ENCODE measurements at places on chromosomes 5 and 9.

- no peak for DNase-seq
Measured at GRCh38 chr5:173324115-173325001, 3.9 kb downstream of the STC2 start.

DNA sequence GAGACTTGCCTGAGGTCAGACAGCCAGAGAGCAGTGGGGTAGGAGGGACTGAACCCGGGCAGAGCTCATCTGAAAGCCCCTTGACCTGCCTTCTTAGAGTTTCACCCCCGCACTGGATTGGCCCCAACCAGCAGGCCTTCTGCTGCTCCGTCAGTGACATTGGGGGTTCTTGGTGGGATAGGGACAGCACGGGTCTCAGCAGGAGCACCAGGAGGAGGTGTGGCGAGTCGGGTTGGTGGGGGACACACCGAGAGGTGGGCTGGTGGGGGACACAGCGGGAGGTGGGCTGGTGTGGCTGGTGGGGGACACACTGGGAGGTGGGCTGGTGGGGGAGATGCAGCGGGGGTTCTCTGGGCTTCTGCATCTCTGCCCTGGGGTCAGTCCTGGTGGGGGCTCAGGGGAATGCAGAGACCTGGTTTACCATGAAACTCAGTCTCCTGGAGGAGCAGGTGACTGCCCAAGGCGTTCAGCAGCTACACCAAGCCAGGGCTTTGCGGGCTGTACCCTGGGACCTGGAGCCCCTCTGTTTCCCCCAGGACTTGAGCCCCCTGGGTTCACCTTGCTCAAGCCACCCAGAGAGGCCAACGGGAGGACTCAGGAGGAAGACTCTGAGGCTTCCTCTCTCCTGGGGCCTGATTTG, 28.1 kb upstream of the RNU6ATAC start:
- no peak for DNase-seq

GRCh38 chr9:18492612-18493011, 18.7 kb downstream of the ADAMTSL1 start:
- DNase-seq: no peak

DNA sequence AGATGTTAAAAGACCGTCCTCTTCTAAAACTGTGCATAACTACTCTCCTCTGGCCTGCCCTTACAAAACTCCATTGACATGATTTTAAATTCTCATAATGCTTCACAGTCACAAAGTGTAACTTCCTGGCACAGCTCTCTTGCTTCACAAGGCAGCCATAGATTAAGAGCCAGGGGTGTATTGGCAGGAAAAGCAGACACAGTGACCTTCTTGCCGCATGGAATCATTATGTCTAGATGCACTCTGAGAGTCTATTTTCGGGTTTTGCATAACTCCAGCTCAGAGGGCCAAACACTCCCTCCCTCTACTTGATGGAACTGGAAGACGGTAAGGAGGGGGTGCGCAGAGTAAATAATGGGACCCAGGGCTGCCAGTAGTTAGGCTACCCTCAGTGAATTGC, 110.1 kb downstream of the MARCHF3 start:
- DNase-seq: no peak

DNA sequence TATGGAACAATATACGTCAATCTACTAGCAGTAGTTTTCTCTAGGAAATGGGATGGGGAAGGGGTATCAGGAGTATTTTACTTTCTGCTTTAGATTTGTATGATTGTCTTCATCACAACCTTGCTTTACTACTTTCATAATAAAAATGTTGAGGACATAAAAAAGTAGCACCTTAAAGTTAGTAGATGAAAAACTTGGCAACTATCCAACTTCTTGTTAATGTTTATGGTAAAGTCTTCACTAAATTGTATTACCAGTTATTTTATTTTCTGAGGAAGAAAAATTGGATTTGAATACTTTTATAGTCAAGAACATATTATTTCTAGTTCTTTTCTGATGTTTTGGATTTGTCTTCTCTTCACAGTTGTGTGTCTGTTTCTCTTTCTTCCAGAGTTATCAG, 372.1 kb downstream of the ARRDC3 start:
- no peak for DNase-seq

DNA sequence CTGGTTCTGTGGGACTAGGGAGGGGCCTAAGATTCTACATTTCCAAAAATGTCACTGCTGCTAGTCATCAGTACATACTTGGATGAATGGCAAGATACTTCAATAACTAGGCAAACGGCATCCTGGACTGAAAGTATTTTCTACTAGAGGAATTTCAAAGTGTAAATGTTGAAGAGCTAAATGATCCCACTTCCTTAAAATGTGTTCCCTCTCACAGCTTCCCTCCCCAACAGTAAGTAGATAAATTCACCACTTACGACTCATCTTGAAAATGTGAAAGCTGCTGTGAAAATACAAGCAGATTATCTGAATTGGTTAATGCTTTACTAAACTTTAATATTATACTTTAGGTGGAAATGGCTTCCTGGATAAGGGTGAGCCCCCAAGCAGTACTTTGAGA, 1571.5 kb upstream of the WWC1 start:
- DNase-seq: no peak

GRCh38 chr5:168712280-168712924, 133.2 kb upstream of the PANK3 start:
- peak; percentile 34 for DNase-seq

DNA sequence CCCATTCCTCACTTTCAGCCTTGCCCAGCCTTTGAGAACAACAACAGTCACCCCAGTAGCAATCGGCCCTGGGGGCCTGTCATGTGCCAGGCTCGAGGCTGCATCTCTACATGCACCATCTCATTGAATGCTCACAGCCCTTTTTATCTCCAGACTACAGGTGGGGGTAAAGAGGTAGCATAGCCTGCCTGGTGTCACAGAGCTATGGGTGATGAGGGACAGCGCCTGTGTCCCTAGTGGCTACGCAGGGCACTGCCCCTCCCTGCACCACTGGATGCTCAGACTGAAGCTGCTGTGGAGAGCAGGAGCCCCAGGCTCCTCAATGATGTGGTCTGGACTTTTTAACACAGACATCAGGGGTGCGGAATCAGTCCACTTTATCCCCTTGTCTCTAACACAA, 2.8 kb downstream of the CAMK2A start:
- no peak for DNase-seq

DNA sequence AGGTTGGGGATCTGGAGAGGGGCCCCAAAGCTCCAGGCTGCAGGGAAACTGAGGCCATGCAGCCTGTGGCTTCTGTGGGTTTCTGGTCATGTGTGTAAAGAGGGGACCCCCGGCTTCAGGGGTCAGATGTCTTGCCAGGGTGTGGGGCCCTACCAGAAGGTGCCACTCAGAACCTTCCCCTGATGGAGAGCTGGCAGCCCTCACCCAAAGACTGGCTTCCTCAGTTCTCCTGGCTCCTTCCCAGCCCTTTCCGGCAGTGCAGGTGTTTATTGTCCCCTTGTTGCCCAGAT, 11.6 kb upstream of the LAMC3 start:
- no peak for DNase-seq

DNA sequence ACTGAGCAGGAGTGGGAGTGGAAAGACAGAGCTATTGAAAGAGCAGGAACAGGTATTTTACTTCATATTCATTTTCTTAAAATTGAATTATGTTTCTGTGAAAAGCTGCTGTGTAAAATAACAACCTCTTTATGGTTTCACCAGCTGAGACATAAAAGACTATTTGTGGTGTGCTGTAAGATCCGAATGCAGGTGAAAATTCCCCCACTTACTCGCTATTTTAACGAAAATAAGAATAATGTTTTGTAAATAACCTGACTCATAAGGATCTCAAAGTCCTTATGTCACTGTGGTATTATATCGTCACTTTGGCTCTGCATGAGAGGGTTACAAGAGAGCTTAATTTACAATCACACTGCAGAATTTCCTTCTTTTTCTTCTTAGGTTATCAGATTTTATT, 65.3 kb upstream of the NFIB start:
- no peak for DNase-seq

DNA sequence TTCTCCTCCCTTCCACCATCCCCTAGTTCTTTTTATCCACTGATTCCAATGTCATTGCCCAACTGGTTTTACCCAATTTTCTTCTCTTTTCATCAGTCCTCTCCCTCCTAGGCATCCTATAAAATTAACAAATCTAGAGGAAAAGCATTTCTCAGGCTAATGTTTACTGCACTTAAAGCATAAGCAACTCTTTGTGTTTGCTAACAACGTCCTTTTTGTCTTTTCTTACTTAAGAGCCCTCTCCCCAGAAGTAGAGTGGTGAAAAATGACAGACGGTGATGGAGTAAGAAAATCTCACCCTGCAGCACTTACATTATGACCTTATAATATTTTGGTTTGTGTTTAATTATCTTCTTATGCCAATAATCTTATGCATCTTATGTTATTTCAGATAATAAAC, 1.6 kb upstream of the SPATA9 start:
- DNase-seq: no peak

- DNase-seq: no peak
Measured at GRCh38 chr5:136714286-136714685, 348.9 kb upstream of the TRPC7 start.

GRCh38 chr9:132243156-132244074, 81.6 kb downstream of the NTNG2 start:
- no peak for DNase-seq

GRCh38 chr9:92058723-92059444, 56.3 kb downstream of the SPTLC1 start:
- no peak for DNase-seq

- no peak for DNase-seq
Measured at GRCh38 chr5:2299388-2300220, 416.9 kb upstream of the IRX4 start.

GRCh38 chr5:155633338-155633957, 619.9 kb downstream of the KIF4B start:
- DNase-seq: no peak

DNA sequence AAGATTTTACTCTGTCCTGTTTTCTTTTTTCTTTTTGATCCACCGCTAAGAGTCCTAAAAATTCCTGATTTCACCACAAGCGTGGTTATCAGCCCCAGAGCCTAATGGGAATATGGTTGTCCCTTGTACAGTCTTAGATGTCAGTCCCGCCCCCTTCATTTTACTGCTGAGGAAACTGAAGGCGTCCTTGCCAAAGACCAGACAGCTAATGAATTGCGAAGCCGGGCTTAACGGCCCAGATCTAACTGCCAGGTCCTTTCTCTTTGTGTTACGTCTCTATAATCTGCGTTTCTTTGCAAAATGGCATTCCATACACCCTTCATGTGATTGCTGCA, 497 bp downstream of the NSA2 start:
- no peak for DNase-seq

- no peak for DNase-seq
Measured at GRCh38 chr5:67093279-67093678, 103.3 kb downstream of the CD180 start.

GRCh38 chr5:177005619-177006264, 837 bp downstream of the UIMC1 start:
- peak; percentile 77 for DNase-seq

- DNase-seq: no peak
Measured at GRCh38 chr5:157026789-157027424, 32.0 kb downstream of the HAVCR1 start.

- DNase-seq: no peak
Measured at GRCh38 chr5:14351845-14352712, 208.9 kb downstream of the TRIO start.

DNA sequence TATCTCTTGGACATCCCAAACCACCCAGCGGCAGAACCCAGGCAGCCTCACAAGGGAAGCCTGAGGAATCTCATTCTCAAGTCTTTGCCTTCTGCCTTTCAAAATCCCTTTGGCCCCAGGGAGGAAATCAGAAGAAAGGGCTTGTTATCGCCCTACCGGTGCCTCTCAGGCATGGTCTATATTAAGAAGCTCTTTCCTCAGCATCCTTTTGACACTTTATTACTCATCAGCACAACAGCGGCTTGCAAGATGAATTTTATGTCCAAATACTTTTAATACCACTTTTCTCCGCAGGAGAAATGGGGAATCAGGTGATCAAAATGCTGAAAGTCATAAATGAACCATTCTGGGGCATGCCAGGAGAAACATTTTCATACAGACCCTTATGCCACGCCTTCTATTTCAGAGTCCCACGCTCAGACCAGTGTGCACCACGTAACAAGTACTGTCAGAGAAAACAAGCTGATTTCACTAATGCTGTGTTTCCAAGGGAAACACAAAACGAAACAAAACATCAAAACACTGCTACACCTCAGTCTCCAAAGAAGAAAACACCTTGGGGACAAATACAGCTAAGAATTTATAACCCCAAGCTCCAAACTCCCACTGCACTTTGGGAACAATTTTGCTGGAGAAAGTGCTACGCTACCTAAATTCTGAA, 30.0 kb downstream of the RAPGEF1 start:
- no peak for DNase-seq

- no peak for DNase-seq
Measured at GRCh38 chr9:15131094-15131493, 175.9 kb downstream of the TTC39B start.

GRCh38 chr9:104950838-104951237, 22.9 kb upstream of the ABCA1 start:
- no peak for DNase-seq

DNA sequence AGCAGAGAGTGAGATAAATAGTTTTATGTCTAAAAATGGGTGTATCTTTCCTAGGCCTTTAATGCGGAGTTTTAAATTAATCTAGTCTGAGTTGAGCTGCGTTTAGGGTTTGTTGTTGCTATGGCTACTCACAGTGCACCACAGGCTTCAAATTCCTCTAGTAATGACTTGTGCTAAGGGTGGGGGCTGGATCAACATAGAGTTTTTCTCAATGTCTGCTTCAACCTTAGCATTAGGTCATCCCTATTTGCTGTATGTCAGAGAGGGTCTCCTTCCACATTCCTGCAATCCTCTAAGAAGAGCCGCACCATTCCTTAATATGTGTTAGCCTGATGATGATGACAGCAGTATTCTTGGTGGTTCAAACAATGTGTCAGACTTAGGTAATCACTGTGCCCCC, 465.6 kb upstream of the KIF2A start:
- DNase-seq: no peak

- DNase-seq: peak; percentile 59
Measured at GRCh38 chr9:93267091-93267541, 83.2 kb downstream of the WNK2 start.

GRCh38 chr9:19630760-19631159, 158.1 kb downstream of the SLC24A2 start:
- DNase-seq: no peak

DNA sequence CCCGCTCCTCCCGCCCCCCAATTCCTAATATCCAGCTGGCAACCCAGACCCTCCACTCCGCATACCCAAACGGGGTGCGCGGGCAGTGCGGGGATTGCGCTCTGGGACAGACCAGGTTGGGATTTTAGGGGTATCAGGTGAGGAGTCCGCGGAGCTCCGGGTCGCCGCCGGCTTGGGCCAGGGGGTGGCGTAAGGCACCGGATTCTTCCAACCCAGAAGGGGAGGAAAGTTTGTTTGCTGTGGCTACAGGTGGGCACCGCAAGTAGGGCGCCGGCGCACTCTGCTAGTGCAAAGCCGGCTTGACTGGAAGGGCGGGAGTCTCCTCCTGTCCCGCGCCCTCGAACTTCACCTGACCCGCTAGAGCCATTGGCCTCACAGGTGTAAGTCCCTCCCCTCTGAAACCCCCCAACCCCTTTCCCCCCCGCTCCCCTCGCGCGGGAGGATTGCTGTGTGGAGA, 709 bp downstream of the IQGAP2 start:
- DNase-seq: no peak

DNA sequence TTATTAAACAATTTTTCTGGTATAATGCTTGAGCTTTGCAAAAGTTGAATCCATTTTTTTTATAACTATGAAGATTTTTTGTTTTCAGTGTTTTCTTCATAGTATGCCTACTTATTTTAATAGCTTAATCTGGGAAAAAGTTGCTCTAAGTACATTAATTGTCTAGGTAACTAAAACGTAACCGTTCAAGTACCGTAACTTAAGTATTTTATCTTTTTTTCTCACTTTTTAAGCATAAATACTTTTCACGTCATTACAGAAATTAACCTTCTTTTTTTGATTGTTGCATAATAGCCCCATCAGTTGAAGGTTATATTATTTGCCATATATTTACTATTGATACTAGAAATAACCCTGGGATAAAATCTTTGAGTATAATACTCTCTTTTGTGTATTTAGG, 15.2 kb downstream of the TNPO1 start:
- no peak for DNase-seq
